ENCODE measurements at places on chromosomes 11 and 22.

DNA sequence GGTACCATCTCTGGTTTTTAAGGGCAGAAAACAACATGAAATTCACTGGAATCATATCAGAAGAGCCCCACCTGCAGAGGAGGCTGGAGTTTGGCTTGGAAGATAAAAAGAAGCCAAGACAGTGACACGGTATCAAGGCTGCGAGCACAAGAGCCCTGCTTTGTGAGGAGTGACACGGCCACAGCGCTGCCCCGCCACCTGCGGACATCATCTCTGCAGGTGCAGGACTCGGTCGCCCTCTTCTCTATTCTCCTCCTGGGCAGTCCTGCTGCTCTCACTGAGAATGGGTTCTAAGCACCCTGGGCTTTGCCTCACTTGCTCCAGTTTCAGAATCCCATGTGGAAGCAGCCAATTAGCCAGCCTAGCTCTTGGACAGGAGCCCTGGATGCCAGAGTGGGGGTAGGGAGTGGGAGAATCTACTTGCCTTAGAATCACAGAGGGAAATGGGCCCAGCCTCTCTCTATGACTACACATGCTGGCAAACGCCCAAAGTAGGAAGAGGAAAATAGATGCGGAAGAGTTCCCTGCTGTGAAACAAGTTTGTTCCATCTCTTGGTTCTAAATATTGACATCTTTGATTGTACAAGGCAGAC lies 17.1 kb downstream of the APOL4 start:
- no peak for DNase-seq

- DNase-seq, result no peak
These were observed 106.8 kb upstream of the NECTIN1 start for GRCh38 chr11:119835753-119836152.

DNA sequence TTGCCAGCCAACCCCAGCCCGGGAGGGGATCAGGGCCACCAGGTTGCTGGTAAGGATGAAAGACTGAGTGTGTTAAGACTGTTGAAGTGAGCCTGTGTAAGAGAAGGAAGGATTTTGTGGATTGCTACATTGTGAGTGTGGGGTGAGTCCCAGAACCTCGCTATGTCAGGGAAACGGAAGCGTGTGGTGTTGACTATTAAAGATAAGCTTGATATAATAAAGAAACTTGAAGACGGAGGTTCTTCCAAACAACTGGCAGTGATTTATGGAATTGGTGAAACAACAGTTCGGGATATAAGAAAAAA lies 627 bp downstream of the JRKL start:
- no peak for DNase-seq

GRCh38 chr11:65806979-65807378 lies 20.1 kb downstream of the OVOL1 start:
- no peak for DNase-seq

GRCh38 chr11:81237139-81237538 lies 1496.5 kb downstream of the FAM181B start:
- peak; percentile 46 for DNase-seq

GRCh38 chr11:130737866-130738431 lies 178.3 kb downstream of the SNX19 start:
- DNase-seq, result no peak

- no peak for DNase-seq
These were observed 147.8 kb upstream of the ARHGAP20 start for GRCh38 chr11:110859998-110860397.

DNA sequence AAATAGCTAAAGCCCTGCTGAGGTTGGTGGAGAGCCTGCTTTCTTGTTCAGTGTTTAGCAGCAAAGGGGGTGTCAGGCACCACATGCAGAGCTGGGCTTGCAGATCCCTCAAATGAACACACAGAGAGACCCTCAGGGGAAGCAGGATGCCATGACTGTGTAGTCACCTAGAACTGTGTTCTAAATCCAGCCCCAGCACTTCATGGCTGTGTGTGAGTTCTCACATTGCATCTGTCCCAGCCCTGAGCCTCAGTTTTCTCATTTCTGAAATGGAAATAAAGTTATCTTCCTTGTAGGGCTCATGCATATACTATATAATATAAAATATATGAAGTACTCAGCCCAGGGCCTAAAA lies 47.1 kb downstream of the CWC15 start:
- no peak for DNase-seq

DNA sequence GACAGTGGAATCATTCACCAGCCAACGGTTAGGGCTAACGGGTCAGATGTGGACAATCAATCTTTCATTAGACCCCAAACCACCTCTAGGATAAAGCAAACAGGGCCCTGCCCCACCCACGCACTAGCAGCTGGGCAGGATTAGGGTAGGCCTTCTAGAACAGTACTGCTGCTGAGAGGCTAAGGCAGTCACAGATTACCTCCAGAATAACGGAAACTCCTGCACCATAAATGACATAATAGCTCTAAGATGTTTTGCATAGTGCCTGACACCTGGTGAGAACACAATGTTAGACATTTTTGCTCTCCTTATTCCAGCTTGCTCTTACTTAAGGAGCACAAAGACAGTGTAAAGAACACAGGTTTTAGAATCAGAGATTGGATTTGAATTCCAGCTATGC lies 1.8 kb downstream of the SYTL2 start:
- no peak for DNase-seq

GRCh38 chr11:65183201-65183891 lies 1.6 kb downstream of the CAPN1 start:
- no peak for DNase-seq

All from NCI-H524 (cell line).